ENCODE measurements at places on chromosomes 3 and 15. TPM values are rescaled to one million over a fixed set of nuclear protein-coding genes. Genes with fewer than 3 reads are reported as not detected.

GRCh38 chr3:4596612-4597011, 103.5 kb downstream of the ITPR1 start:
- no peak overlapping the region for H3K27ac ChIP-seq
- H3K27me3 ChIP-seq = no peaks in the 10 kb centered on the region
- H3K4me1 ChIP-seq = peaks cover 14% of the 10 kb centered on the region
- no peak for DNase-seq
- H3K4me3 ChIP-seq = no peak overlapping the region

DNA sequence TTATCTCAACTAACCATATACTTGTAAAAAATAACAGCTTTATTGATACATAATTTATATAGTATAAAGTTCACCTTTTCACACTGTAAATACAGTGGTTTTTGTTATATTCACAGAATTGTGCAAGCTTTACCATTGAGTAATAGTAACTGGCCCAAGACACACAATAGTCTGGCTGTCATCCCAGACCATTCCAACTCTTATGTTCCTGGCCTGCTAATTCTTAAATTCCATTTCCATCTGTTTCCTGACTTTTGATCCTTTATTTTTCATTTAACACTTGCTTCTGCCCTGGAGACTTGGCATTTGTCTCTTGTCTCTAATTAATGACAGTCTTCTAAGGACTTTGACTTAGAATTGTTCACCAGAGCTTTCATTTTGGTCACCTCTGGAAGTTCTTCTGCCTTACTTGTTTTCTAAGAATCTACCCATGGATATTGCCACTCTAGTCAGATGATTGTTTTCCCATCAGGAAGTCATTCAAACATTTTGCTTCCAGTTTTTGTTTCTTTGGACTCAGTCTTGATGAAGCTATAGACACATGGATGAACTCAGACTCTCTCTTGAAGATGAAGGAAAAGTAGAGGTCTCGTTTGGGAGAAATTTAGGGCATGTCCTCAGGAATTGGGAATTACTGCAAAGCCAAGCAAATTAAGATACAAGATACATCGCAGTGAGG, 27.2 kb upstream of the PLSCR4 start:
- no peak overlapping the region for H3K4me3 ChIP-seq
- H3K36me3 ChIP-seq = no peaks in the 10 kb centered on the region
- peak; percentile 31 for DNase-seq
- peak overlapping the region; percentile 62 for H3K27ac ChIP-seq
- H3K27me3 ChIP-seq = no peaks in the 10 kb centered on the region

DNA sequence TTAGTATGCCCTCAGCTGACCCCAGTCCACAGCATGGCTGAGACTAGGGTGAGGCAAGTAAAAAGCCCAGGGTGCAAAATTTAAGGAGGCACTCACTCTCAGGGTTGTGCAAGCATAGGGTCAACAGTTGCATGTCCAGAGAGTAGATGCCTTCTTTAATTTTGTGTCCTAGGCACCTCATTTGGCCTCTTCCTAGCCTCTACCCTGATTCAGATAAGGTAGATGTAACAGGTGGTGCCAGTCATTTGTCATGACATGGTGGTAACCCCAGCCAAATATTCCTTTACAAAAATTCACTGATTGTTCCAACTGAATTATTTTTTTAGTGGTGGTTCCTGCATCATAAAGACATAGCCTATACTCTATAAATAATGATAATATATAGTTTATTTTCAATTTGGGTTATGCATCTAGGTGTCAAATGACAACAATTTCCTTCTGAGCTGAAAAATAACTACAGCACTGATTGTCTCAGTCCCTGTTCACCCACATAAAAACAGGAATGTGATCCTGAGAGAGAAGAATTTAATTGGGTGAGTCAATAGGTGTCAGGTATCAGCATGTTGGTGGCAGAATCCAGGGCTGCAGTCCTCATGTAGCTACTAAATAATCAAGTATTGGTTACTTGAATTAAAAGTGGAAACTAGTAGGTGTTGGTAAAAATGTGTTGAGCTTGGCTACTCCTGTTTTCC, 44.2 kb upstream of the TIPARP start:
- H3K36me3 ChIP-seq = no peaks in the 10 kb centered on the region
- no peak overlapping the region for H3K27ac ChIP-seq
- no peak overlapping the region for H3K4me3 ChIP-seq
- H3K4me1 ChIP-seq = no peaks in the 10 kb centered on the region
- H3K27me3 ChIP-seq = no peaks in the 10 kb centered on the region

- H3K36me3 ChIP-seq = no peaks in the 10 kb centered on the region
- no peaks in the 10 kb centered on the region for H3K4me1 ChIP-seq
- DNase-seq = no peak
- H3K27me3 ChIP-seq = no peaks in the 10 kb centered on the region
- H3K4me3 ChIP-seq = no peak overlapping the region
These were observed 124.2 kb downstream of the SATB1 start for GRCh38 chr3:18300916-18301315.

GRCh38 chr3:29531644-29532043, 250.8 kb downstream of the RBMS3 start:
- peak overlapping the region; percentile 30 for H3K27ac ChIP-seq
- H3K36me3 ChIP-seq = no peaks in the 10 kb centered on the region

Gene LRCH3
- total RNA-seq = 17.9 TPM

Gene PPP1R14D
- not detected for total RNA-seq
